ENCODE measurements at places on chromosomes 5 and 9. TPM values are rescaled to one million over a fixed set of nuclear protein-coding genes. Genes with fewer than 3 reads are reported as not detected.

- DNase-seq = peak; percentile 69
These were observed at the start of gene CYSRT1 for GRCh38 chr9:137224830-137225694. Gene CYSRT1, plus strand, starts transcription at chr9:137225174. Its CDS starts 448 bp downstream, at chr9:137225622.

- DNase-seq = no peak
These were observed 174.1 kb downstream of the TLE4 start for GRCh38 chr9:79745752-79746336.

DNA sequence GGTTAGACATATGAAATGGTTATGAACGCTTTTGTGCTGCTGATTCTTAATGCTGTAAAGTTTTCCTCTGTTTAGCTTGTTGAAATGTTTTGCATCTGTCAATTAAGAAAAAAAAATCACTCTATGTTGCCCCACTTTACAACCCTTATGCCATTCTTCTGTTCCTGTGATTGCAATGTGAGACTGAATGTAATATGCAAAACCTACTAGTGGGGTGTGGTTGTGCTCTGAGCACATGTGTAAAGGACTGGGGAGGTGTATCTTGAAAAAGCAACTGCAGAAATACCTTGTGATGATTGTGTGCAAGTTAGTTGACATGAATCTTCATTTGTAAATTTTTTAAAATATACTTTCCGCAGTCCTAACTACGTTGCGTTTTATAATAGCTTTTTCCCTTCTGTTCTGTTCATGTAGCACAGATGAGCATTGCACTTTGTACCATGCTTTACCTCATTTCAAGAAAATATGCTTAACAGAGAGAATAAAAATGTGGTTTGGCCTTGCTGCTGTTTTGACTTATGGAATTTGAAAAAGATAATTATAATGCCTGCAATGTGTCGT is 357.0 kb upstream of the PIK3R1 start:
- no peak for DNase-seq

DNA sequence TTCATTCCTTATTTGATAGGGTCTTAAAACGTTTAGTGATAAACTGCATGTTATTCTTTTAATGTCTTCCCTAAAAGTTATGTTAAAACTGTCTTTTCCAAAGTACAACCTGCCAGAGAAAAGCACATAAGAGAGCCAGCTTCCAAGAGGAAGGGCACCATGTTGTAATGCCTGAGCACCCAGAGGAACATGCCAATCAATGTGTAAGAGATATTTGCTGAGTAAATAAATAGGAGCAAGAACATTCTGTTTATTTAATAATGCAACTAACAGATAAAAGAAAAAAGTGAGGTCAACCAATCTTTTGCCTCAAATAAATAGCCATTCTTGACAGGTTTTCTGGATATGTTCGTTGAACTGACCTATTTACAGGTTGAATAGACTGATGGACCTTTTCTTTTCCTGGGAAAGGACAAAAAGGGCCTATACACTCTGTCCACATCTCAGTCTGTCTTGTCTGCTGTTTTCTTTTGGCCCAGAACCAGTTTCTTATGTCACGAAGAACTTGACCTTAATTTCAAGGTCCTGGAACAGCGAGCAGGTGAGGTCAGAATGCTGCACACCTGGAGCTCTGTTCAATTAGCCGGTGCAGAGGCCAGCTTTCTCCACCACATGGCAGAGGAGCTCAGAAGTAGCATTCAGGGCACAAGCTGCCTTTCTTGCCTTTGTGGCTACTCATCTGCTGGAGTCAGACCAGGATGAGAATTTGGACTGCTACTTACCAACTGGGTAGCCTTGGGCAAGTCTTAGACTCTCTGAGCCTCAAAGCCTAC is 77.7 kb downstream of the PLCXD3 start:
- no peak for DNase-seq

DNA sequence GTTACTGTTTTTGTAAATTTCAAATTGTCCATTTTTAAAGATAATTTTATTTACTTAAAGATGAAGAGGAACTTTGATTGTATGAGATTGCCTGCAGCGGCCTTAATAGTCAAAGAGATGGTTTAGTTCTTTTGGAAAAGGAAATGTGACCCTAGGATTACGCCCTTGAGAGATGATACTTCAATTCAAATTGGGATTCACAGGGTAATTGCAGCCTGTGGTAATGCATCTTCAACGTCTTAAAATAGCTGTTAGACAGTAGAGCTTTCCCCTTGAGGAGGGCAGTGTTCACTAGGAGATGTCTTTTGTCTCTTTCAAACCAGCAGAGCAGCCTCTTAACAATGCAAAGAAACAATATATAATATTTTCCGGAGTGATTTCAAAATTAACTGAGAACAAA is 127.1 kb downstream of the TAF11L14 start:
- no peak for DNase-seq

Gene GABRB2
- total RNA-seq = not detected

DNA sequence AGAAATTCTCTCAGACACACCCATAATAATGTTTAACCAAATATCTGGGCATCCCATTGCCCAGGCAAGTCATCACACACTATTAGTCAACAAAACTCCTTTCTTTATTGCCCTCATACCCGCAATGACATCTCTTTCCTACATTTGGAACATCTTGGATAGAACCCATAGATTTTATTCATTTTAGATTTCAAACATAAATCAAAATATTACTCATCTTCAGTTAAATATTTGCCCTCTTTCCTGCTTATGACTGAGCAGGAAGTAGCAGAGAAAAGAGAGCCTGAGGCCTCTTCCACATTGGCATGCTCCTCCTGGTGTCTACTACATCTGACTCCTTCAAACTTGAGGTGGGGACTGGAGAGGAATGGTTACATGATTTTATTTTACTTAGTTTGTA is 592.0 kb downstream of the CHSY3 start:
- no peak for DNase-seq

- DNase-seq = no peak
These were observed 296.5 kb upstream of the ITGA1 start for GRCh38 chr5:52491071-52491787.

- DNase-seq = peak; percentile 89
These were observed 85.2 kb upstream of the ZBTB43 start for GRCh38 chr9:126719618-126720031.

Gene MARCHF11
- not detected for total RNA-seq

DNA sequence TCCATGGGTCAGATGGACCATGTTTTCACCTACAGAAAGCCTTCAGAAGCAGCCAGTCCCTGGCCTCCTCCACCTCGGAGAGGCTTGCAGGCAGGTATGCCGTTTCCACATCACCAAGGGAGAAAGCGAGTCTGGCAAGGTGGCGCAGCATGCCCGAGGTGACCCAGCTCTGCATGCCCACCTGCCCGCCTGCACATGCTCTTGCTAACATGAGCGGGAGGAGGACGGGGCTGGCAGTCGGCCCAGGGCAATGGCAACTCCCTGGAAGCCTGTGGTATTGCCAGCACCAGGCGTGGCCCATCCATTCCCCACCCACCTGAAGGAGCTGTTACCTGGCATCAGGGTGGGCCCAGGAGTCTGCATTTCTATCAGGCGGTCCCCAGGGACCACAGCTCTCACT is 3.3 kb upstream of the NINJ1 start:
- DNase-seq = no peak

Gene GRIN3A
- not detected for total RNA-seq

DNA sequence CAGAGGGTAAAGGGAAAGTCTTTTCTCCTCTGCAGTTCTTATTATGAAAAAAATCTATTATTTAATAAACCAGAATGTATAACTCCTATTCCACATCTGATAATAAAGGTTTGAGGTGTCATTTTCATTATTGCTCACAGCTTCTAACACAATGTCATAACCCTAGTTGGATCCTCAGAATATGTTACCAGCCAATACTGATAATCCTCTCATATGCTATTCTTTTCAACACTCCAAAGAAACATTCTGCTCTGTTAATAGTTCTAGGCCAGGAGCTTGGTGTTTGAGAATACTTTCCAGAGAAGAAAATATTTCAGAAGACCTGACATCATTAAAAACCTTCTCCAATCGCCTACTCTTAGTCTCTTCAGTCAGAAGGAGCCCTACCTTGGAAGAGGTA is 127.1 kb downstream of the PIK3R1 start:
- DNase-seq = no peak

GRCh38 chr9:123470991-123471770 is 115.2 kb downstream of the CRB2 start:
- DNase-seq = no peak

- DNase-seq = no peak
These were observed 99.3 kb downstream of the SLC24A2 start for GRCh38 chr9:19689328-19690101.

Gene DTWD2
- 1.6 TPM for total RNA-seq

DNA sequence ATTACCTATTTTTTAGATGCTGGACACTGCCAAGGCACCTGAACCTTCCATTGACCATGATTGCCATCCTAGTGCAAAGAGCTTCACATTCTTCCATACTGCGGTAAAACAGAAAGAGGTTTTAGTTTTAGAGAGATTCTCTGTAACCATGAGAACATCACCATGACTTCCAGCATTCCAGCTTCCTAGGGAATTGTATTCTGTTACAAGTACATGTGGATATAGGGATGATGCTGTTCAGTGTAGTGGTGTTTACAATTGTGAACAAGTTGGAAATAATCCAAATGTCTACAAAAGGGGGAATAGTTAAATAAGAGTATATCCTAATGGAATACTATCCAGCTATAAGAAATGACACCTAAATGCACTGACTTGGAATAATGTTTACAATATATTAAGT is 22.4 kb downstream of the NIPSNAP3B start:
- DNase-seq = no peak

DNA sequence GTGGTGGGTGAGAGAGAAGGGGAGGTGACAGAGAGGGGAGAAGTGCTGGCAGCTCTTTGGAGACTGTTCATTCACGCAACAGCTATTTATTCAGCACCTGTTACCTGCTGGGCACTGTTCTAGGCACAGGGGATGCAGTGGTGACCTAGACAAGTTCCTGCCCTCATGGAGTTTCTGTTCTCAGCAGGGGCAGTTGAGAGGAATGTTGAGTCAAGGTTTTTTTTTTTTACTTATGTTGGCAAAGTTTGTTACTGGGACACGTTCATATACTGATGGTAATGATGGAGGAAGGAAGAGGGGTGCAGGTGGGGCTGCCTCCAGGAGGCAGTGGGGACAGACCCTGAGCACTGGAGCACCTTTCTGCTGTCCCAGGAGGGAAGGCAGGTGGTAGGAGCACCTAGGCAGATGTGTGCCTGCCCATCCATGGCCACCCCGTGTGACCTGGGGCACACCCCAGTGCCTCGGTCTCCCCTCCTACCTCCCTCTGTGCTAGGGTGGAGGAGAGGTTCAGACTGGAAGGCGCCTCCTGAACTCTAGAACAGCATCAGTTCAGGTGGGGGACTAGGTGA is 49.4 kb upstream of the SLC25A51 start:
- no peak for DNase-seq

Gene EEIG1
- 218 TPM for total RNA-seq

Gene GABRP
- not detected for total RNA-seq

Gene CHSY3
- total RNA-seq = not detected

- no peak for DNase-seq
These were observed 61.1 kb downstream of the GRIA1 start for GRCh38 chr5:153551537-153552079.

- DNase-seq = no peak
These were observed 33.3 kb upstream of the FAM170A start for GRCh38 chr5:119596046-119596445.

DNA sequence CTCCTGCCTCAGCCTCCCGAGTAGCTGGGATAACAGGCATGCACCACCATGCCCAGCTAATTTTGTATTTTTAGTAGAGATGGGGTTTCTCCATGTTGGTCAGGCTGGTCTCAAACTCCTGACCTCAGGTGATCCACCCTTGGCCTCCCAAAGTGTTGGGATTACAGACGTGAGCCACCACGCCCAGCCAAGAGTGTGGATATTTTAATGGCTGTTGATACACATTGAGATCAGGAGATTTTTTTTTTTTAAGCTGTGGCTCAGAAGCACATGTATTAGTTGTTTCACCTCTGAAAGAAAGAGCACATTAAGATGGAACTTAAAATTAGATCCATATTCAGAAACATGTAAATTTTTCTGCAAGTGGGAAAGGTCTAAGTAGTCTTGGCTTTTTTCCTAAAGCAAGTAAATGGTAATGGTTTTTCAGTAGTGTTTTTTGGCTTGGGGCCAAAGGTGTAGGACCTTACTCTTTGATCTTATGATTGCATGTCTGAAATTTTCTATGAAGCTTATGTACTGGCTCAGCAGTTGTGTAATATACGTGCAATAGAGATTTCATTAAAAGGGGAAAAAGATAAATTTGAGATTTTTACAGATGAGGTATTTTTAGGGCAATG is 9.9 kb downstream of the RBM27 start:
- DNase-seq = no peak

DNA sequence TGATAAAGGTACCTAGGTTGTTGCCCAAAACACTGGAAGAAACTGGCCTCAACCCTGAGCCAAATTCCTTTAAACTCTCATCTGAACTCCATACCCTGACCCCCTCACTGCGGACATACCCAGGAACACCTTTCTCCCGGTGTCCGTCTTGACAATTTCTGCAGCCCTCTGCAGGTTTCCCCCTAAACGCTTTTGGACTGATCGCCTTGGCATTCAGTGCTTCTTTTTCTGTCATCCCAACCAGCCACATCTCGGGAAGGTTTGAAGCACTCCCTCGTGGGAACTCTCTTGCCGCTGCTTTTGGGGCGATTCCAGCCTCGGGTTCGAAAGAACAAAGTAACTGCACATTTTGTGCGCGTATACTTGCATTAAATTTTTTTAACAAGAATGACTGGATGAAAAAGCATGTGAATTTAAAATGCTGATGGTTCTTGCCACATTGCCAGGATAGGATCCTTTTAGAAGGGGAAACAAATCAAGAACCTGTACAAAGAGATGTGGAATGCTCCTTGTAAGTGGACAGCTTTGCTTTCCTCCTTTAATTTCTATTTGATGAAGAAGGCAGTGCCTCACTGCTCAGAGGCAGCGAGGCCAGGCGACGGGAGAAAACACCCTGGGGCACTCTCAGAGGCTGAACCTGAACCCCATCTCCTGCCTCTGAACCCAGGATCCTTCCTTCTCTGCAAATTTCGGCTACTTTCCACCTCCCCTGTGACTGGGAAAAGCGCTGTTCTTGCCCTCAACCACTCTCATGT is 615 bp downstream of the PSMD5 start:
- DNase-seq = no peak

DNA sequence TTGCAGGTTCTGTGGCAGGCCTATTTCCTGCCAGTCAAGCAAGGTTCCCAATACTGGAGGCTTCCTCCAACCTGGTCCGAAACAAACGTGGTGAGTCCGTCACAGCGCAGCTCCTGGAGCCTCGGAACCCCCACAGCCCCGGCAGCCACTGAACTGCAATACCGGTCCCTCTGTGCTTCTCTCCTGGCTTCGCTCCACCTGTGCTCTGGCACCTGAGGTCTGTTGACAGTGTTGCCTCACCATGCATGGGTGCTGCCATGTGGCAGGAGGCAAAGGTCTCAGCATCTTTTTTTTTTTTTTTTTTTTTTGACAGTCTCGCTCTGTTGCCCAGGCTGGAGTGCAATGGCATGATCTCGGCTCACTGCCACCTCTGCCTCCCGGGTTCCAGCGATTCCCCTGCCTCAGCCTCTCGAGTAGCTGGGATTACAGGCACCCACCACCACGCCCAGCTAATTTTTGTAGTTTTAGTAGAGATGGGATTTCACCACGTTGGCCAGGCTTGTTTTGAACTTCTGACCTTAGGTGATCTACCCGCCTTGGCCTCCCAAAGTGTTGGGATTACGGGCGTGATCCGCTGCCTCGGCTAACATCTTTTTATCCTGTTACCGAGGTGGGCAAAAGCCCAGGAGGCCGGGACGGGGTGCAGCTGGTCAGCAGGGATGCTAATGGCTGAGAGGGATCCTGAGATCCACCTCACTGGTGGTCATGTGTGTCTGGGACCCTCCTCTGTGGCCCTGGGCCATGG is 57.1 kb upstream of the RNU6ATAC start:
- no peak for DNase-seq

Gene LAMC3
- total RNA-seq = not detected

Gene KIF20A
- total RNA-seq = 50.7 TPM

Gene HRCT1
- not detected for total RNA-seq
